ENCODE measurements at places on chromosomes 2 and 18. TPM values are rescaled to one million over a fixed set of nuclear protein-coding genes. Genes with fewer than 3 reads are reported as not detected.

- DNase-seq: no peak
Observed at GRCh38 chr2:26172189-26172870, 558 bp upstream of the GAREM2 start.

FEV gene
- total RNA-seq: not detected

DNA sequence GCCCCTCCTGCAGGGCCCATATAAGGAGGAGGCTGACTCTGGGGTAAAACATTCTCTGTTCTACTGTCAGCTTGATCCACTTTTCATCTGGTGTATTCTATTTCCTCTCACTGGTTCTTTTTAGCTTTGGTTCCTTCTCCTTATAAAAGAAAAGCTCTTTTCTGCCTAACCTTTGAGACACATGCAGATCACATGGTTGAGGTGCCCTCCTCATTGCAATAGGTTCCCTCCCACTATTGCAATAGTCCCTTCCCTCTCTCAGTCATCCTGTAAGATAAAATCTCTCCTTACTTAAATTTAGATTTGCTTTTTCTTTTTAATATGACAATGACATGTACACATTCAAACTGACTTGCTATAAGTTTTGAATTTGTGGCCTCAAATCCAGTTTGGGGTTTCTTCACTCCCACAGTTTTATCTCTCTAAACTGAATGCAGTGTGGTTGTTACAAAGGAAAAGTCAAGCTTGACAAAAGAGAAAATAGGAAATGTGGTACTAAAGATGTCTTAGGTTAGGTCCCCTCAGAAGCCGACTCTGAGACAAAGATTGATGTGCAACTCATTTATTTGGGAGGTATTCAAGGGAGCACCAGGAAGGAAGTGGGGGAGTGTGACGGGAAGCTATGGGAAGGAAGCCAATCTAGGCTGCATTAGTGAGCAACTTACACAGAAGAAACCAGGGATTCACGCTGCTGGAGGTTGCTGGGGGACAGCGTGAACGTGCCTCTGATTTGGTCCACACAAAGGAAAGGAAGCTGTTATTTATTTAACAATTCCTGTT lies 127.6 kb upstream of the LINC00305 start:
- DNase-seq: no peak

CD8B gene
- not detected for total RNA-seq

Data from pulmonary artery endothelial cell (primary cell).